ENCODE measurements at places on chromosomes 7 and 10.

DNA sequence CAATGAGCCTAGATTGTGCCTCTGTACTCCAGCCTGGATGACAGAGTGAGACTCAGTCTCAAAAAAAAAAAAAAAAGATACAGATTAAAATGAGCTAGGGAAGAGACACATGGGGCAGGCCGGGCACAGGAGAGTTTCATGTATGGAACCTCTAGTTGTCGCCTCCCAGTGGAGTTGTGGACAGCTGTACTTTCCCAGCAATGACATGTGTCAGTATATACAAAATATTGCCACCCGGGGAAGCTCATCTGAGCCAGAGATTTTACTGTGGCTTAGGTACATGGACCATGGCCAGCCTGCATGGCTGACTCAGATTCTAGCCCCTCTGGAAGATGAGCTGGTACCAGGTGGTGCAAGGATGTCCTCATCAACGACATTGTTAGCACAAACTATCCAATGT is 87.4 kb downstream of the COL26A1 start:
- DNase-seq = no peak

DNA sequence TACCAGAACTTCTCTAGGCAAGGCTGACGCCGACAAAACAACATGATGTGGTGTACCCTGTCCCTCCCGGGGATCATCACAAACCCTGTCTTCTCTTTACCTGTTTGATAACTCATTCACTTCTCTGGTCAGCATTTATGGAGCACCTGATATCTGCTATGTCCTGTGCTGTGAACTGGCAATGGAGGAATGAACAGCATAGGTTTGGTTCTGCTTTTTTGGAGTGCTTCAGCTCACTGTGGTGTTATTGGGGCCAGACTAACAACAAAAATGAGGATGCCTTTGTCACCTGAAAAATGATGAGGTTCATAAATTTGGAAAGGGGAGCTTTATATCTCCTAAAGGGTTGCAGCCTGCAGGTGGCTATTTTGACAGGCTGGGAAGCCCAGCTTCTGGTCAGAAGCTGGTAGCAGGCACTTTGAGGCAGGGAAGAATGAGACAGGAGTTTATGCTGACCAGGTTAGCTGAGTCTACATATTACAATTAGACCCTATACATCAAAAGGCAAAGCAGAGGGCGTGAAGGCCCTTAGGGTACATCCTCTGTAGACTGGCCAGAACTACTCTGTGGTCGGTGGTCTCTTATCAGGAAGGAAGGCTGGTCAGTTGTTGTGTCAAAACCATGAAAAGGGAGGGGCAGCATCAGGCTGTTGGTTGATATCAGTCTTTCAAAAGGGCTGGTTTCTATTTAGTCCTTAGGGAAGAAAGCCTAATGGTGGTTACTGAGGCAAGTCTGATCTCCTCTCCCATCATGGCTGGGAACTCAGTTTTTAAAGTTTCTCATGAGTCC is 42.3 kb downstream of the SH2D4B start:
- DNase-seq = no peak

GRCh38 chr7:150502519-150502918 is 12.2 kb upstream of the GIMAP7 start:
- DNase-seq = no peak

GRCh38 chr7:138167869-138168296 is 91.6 kb downstream of the AKR1D1 start:
- no peak for DNase-seq

DNA sequence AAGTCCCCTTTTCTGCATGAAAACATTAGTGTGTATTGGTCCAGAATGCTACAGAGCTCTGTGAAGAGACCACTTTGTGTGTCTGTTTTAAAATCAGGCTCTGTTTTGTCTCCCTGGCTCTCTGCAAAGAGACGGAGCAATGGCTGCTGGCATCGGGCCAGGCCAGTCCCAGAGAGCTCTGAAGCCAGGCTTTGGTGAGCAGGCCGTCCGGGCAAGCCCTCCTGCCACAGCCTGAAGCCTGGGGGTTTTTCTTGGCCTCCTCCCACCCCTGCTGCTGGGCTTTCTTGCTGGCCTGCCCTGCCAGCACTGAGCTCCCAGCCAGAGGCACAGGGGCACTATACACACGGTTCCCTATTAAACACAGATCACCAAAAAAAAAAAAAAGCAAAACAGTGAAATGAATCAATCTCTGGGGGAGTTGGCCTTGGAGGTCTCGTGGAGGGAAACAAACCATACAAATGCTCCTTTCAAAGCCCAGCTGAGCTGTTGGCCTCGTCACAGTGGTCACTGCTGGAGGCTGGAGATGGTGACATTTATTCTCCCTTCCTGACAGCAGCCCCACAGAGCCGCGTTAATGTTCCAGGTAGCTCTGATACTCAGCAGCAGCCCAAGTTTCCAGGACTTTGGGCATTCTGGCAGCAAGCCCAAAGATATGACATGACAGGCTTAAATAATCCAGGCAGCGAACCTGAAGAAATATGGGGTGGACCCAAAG is 237.2 kb downstream of the TCF7L2 start:
- no peak for DNase-seq

- no peak for DNase-seq
Measured at GRCh38 chr10:58384095-58384494, 1.1 kb upstream of the TFAM start.

- no peak for DNase-seq
Measured at GRCh38 chr10:72639441-72639873, 13.6 kb upstream of the MICU1 start.

GRCh38 chr7:14156436-14156835 is 167.0 kb upstream of the ETV1 start:
- DNase-seq = no peak

GRCh38 chr7:73717991-73718405 is 1.5 kb downstream of the STX1A start:
- peak; percentile 77 for DNase-seq

- DNase-seq = no peak
Measured at GRCh38 chr7:101294039-101294831, 27.4 kb downstream of the IFT22 start.

DNA sequence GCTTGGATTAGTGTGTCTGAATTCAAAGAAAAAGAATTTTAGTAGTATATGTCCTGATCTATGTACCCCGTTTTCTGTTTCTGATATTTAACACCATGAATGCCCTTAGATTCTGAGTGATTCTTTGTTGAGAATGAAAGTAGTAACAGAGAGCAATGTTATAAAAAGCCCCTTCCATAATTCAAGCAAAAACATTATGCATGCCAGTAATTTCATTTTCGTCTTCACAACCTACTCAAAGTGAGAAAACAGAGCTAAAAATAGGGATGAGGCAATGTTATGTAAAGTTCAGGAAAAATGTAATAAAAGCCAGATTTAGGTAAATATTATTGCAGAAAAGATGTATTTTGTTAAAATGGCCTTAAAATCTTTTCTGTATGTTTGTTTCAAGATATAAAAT is 28.1 kb downstream of the PTPRZ1 start:
- DNase-seq = no peak

DNA sequence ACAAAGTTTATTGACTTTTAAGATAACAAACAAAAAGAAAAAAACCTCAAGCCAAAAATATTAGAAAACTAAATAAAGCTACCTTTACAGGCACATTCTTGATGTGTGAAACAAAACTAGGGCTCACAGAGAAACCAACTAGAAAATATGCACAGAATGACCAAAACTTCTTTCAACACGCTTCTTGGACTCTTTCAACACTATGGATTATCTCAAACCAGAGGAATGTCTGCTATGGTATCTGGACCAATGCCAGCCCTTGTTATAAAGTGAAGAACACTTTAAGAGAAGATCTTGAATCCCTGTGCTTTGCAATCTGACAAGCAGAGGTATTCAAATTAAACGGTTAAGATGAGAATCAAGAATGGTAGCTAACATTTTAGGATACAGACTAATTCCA is 76.6 kb downstream of the DNAJC1 start:
- no peak for DNase-seq

DNA sequence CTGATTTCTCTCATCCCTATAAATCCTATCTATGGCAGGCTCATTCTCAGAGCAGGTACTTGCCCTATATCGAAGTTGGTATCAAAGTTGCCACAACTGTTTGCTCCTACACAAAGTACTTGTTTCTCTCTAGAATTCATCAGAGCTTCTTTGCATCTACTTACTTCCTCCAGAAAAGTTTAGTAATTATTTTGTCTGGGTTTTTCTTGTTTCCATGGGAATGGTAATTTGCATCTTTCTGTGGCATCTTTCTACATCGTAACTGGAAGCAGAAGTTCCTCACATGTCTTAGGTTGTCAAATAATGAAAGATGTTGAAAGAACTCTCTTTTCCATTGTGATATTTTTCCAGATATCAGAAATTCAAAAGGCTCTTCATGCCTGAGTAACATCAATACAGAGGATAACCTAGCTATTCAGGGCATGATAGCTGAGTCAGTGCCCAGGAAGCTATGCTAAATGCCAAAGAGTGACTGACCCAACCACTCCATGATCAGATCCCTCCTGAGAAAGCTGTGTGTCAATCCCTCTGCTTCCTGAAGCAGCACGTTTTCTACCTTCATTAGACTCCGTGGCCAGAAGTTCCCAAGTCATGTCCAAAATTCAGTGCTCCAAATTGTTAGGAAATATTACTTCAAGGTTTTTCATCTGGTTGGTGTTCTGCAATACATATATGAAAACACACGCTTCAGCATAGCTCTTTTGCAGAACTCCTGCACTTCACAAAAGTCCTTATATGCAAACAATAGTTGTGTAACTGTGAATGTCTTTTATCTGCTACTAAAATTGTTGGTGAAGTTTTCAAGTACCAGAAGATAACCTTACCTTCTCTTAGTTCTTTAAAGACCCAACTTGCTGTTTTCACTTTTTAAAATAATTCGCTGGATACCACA is 216.5 kb downstream of the VTI1A start:
- DNase-seq = no peak

DNA sequence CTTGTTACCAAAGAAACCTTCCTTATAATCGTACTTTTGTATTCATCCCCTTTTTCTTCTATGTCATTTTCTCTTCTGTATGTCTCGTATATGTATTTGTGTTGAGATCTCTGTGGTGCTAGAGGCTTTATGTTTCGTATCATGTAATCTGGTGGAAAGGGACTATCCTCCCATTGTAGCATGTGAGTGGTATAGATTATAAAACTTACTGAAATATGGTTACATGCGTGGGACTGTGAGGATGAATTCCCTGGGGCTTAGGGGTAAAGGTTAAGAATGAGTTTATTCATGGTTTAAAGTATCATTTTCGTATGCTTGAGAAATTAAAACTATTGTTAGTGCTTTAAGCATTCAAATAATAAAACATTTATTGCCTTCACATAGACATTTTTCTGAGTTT is 141.9 kb downstream of the ANKRD7 start:
- DNase-seq = no peak

DNA sequence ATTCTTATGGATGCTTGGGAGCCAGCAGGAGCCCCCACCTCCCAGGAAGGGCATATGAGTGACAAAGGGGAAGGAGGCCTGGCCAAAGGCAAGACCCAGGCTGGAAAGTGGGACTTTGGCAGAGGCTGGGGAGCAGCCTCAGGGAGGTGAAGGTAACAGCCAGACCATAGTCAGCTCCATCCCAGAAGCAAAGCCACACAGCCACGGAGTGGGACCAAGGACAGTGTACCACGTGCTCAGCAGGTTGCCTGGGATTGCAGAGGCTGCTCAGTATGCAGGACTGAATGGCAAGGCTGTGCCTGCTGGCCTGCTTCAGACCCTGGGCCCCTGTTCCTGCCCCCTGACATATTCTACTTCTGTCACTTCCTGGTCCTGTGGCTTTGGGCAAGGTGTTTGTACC is 17.6 kb upstream of the GPR26 start:
- no peak for DNase-seq

DNA sequence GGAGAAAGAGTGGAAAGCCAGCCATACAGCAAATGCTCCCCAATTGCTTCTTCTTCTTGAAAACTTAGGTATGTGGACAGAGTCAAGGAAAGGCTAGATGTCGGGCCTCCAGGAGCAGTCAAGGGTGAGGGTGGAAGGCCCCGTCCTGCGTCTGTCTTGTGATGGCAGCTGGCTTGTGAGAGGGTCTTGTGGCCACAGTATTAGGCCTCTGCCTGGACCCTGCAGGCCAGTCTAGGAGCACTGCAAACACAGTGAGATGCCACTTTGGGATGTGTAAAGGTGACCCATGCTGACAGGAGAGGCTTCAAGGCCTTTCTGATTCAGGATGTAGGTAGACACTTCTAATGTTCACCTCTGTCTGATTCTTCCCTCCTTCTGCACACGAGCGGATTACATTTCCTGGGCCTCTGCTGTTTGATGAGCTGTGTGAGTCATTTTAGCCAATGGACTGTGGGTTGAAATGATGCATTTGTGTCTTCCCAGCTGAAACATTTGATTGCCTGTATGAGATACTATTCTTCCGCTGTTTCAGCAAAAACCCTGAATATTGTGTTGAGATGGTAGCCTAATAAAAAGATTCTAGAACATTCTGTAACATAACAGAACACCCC is 135.4 kb downstream of the EMX2 start:
- DNase-seq = no peak

- DNase-seq = no peak
Measured at GRCh38 chr7:49789736-49790135, 16.3 kb downstream of the VWC2 start.

GRCh38 chr10:82817676-82818422 is 942.9 kb downstream of the NRG3 start:
- no peak for DNase-seq

DNA sequence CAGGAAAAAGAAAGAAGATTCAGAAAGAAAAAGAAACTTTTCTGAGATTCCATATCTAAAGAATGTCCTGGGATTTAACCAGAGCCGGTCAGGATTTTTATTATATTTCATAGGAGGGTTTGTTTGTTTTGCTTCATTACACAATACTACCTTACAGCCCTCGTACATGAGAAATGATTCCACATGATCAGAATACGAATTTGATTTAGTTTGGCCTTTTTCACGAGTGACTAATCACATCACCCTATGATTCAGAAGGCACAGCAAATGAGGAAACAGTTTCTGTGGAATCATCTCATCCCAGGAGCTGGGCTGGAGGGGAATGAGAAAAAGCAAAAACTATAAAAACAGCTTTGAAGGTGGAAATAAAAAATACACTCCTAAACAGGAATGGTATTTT is 54.7 kb upstream of the VWC2 start:
- no peak for DNase-seq

DNA sequence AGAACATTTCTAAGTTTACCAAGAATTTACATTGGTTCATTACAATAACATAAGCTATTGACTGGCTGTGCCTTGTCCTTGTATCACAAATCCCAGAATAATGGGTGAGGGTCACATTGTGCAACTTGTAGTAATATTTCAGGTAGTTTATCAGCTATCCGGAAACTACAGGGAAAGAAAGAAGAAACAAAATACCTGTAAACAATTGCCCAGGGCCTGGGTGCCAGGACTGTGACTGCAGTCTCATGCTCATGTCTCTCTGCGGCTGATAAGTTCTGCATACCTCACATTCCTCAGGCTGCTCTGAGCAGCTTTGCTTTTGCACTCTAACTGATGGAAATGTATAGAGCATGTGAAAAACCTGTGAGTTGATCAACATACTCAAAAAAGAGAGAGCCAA is 131.8 kb upstream of the TRIM24 start:
- DNase-seq = no peak

- no peak for DNase-seq
Measured at GRCh38 chr7:99244939-99245338, 27.7 kb upstream of the MYH16 start.

DNA sequence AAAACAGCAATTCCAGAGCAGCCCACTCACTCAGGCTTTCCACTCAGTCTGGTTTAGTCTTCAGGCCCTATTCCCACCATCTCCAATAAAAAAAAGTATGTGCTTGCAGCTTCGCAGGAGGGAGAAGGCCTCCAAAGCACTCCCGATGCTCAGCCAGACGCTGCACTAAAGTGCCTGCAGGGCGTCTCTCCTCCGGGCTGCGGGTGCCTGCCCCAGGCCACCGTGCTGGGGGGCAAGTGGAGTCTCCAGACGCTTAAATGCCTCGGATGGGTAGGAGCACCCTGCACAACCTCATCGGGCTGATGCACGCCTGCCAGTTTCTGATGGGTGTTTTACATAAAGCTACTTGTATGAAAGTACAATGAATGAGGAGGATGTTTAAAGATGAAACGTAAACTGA is 31.3 kb upstream of the NCAPG2 start:
- no peak for DNase-seq
